RWPE1 (cell line): ENCODE measurements at places on chromosomes 2 and 18.

DNA sequence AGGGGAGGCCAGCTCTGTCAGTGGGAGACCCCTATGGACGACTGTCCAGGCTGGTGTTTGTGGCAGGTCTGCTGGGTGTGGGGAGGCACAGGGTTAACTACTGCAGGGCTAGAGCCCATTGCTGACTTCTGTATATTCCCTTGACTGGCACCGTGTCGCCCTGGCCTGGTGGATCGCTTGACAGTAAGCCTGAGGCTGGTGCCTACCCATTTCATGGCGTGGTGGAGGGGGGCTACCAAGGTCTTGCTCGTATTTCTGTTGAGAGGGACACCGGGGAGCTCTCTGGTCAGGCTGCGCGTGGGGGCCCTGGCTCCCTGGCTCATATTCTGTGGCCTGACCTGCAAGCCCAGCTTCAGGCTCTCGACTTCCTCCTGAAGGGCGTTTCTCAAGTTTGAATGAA, 119.7 kb downstream of the ACOXL start:
- DNase-seq, result no peak

DNA sequence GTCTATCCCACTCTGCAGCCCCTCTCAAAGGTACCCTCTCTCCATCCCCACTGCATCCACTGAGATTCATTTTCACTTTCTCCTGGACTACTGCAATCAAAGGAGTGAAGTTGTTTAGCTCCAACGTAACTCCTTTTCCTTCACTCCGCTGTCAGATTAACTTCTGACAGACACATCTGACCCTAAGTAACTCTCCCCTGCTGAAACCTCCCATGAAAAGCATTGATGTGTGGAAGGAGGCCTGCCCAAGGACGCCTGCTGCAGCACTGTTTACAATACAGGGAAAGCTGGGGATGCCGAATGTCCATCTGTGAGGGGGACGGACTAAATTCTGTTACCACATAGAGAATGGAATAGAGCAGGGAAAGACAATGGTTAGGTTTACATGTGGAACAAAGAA, 114.8 kb downstream of the TMEM163 start:
- DNase-seq, result no peak

DNA sequence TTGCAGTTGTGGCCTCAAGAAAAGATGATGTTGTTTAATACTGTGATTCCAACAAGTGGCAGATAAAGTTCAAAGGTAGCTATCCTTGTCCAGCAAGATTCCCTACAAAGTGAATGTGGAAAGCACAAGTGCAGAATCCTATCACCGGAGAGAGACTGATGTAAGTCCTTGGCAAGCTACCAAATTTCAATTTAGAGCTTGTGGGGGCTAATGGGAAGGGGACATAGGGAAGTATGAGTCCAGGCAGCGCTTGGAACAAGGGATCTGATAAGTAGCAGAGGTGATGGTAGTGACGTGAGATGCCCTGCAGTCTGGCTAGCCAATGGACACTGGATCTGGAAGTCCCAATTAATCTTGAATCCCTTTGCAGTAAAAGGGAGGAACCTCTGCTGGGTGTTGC, 165.2 kb upstream of the DTNA start:
- no peak for DNase-seq

GRCh38 chr2:45404807-45405297, 206.2 kb downstream of the SRBD1 start:
- DNase-seq, result no peak

- no peak for DNase-seq
These were observed 82.0 kb upstream of the IL1R2 start for GRCh38 chr2:101909760-101910159.

- no peak for DNase-seq
These were observed 267.7 kb upstream of the SPRED2 start for GRCh38 chr2:65700004-65700651.

- no peak for DNase-seq
These were observed 160.0 kb downstream of the OSR1 start for GRCh38 chr2:19198381-19198780.

GRCh38 chr2:99890568-99891427, 251.6 kb downstream of the AFF3 start:
- DNase-seq, result no peak

GRCh38 chr2:132790207-132790785, 120.3 kb upstream of the LYPD1 start:
- no peak for DNase-seq

DNA sequence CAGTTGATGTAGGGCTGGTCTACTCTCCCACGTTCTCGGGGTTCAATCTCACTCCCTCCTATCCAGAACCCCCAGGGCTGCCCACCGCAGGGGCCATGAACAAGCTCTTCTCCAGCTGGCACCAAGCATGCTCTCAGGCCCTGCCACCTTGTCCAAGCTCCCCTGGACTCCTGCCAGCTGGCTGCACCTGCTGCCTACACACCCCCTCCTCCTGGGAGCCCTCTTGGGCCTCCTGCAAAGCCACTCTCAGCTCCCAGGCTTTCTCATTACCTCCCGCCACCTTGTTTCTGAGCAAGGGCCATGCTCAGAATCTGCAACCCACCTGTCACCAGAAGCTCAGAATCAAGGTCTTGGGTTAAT, 56.0 kb downstream of the HDAC4 start:
- no peak for DNase-seq

- no peak for DNase-seq
These were observed 38.3 kb upstream of the WDR75 start for GRCh38 chr2:189402932-189403331.

DNA sequence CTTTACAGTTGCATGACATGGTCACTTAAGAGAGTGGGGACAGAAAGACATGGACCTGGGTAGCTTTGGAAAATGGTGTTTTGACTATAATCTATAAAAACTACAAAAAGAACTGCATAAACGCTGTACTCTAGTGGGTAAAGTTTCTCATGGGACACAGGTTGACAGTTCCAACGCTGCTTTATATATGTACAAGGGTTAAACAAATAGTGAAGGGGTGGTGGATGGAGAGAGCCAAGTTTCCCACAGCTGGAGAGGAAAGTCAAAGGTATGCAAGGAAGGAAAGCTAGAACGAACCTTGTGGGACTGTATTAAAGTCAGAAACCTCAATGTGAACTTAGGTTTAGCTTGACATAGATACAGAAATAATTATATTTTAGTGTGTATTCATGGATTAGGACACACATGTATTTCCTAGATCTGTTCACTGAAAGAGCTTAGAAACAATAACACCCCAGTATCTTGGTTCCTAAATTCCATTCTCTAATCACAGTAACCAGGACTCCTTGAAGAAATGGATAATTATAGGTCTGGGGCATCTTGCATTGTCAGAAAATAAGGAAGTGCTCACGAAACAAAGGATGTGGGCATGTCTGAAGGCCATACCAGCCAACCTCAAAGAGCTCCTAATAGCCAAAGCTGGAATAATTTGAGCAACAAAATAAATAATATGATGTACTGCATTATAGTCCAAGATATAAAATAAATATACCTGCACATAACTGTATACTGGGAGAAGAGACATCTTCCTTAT, 28.8 kb downstream of the TANC1 start:
- DNase-seq, result no peak

DNA sequence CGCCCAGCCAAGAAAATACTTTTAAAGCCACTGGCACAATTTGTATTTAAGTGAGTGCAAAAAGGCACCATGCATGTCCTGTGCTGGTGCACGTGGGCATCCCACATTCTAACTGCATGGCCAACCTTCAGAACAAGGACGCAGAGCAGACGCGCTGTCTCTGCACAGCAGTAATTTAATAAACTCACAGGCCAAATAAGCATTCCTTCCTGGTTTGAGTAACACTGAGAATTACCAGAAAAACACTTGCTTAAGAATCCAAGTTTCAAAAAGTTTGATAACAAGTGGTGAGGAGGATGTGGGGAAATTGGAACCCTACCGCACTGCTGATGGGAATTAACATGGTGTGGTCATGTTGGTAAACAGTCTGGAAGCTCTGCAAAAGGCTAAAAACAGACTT, 38.7 kb downstream of the RPL31 start:
- no peak for DNase-seq

GRCh38 chr18:79683626-79684282, 4.2 kb downstream of the CTDP1 start:
- DNase-seq, result no peak

DNA sequence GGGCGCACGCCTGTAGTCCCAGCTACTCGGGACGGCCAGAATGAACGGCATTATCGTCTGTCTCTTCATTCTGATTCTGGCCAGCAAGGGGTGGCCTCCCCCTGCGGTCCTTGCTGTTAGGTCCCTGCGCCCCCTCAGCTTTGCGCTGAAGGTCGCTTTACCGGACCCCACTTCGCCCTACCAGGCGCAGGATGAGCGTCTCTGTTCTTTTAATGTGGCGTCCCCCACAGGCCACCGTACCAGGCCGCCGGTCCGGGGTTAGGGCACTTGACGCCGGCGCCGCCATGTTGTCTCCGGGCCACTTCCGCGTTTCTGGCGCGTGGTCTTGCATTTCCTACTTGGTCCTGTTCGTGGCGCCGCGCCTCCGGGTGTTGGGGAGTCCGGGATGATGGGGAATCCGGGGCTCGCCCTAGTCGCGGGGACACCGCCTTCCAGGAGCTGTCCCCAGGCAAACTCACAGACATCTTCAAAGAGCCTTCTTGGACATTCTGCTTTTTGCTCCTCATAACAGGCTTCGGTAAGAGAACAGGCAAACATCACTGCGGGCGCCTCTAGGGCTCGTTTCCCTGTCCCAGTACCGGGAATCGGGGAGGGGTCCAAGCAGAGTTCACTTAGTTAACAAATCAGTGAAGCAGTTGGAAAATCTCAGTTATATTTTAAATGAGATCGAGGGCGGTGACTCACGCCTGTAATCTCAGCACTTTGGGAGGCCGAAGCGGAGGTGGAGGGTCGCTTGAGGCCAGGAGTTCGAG, 8.5 kb upstream of the NARS1 start:
- DNase-seq, result peak; percentile 75

- DNase-seq, result no peak
These were observed 9.5 kb upstream of the PARD3B start for GRCh38 chr2:204535764-204536163.

- peak; percentile 7 for DNase-seq
These were observed 42.8 kb downstream of the ITSN2 start for GRCh38 chr2:24317491-24317920.

- no peak for DNase-seq
These were observed 226.8 kb upstream of the CHST9 start for GRCh38 chr18:27411911-27412310.

DNA sequence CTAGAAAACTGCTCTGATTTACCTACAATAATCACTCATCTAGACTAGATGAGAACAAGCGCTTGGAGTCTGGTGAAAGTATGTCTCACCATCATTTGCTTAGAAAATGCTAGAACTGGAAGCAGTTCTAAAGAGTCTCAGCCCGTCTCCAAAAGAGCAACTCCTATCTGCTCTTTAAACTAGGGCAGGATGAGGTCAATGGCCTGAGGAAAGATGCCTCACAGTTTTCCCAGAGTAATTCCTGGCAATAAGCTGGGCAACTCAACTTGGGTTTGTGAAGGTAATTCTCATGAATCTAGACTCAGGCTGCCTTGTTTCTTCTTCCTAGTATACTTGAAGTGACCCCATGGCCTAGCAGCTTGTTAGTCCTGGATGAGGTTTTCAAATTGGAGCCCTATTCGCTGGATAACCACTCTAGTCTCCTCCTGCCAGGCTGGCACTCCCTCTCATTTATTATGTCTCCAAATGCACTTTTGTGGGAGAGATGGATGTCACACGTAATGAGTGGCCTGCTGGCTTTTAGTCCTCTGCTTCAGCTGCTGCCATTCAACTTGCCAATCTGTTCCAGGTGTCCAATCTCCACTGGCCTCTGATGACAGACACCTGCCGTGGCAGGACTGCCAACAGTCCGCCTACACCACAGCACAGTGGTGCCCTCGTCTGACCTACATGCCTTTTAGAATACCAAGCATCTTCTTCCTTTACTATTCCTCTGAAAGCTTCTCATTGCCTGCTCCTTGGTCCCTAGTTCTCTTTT, 80.9 kb downstream of the CABYR start:
- DNase-seq, result no peak

DNA sequence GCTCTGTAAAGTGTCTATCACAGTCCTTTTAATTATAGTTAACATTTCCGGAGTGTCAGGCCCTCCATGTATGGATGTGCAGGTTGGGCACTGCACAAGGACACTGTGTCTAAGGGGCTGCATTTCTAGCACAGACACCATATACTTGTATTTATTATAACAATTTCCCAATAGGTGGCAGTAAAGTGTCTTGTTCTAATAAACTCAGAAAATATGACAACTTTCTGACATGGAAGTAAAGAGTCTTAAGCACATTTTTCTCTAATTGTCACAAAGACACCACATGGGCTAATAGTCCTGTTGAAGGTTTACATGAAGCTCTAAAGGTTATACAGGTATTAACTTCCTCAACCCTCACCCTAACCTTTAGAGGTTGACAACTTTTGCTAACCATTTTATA, 156.6 kb downstream of the DYSF start:
- DNase-seq, result peak; percentile 49

DNA sequence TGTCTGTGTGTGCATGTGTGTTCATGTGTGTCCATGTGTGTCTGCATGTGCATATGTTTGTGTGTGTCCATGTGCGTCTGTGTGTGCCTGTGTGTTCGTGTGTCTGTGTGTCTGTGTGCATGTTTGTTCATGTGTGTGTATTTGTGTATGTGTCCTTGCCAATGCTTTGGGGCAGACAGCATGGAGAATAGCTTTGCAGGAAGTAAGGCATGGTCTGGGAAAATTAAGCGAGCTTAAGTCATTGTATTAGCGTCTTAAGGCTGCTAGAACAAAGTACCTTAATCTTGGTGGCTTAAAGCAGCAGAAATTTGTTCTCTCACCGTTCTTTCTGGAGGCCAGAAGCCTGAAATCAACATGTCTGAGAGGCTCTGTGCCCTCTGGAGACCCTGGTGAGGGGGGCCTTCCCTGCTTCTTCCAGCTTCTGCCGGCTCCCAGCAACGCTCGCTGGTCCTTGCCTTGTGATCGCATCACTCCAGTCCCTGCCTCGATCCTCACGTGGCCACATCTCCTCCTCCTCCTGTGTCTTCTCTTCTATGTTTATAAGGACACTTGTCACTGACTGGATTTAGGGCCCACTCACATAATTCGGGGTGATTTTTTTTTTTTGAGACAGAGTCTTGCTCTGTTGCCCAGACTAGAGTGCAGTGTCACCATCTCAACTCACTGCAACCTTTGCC, 3.8 kb downstream of the NEU2 start:
- no peak for DNase-seq

DNA sequence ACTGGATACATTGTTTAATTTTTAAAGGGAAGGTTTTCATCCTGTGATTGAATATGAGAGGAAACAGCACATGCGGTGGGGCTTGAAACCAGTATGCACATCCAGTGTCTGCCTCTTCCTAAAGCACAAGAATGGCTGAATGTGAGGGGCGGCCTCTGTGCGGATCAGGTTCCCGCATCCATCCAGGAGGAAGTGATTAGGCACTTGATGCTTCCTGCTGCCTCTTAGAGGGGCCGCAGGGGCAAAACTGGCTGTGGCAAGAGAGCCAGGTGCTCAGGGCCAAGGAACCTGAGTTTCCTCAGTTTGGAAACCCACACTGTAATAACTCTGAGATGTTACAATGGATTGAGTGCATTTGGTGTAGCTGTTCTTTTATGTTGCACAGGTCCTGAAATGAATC, 48.8 kb downstream of the THNSL2 start:
- no peak for DNase-seq

GRCh38 chr2:20391951-20392699, 41.5 kb upstream of the PUM2 start:
- DNase-seq, result peak; percentile 82

DNA sequence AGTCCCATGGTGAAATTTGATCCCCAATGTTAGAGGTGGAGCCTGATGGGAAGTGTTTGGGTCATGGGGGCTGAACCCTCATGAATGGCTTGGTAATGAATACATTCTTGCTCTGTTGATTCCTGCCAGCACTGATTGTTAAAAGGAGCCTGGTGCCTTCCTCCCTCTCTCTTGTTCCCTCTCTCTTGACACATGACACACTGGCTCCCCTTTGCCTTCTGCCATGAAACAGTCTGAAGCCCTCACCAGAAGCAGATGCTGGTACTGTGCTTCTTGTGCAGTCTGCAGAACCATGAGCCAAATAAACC, 30.6 kb upstream of the EPC2 start:
- no peak for DNase-seq
